ENCODE measurements at places on chromosomes 2 and 18. TPM values are rescaled to one million over a fixed set of nuclear protein-coding genes. Genes with fewer than 3 reads are reported as not detected.

DNA sequence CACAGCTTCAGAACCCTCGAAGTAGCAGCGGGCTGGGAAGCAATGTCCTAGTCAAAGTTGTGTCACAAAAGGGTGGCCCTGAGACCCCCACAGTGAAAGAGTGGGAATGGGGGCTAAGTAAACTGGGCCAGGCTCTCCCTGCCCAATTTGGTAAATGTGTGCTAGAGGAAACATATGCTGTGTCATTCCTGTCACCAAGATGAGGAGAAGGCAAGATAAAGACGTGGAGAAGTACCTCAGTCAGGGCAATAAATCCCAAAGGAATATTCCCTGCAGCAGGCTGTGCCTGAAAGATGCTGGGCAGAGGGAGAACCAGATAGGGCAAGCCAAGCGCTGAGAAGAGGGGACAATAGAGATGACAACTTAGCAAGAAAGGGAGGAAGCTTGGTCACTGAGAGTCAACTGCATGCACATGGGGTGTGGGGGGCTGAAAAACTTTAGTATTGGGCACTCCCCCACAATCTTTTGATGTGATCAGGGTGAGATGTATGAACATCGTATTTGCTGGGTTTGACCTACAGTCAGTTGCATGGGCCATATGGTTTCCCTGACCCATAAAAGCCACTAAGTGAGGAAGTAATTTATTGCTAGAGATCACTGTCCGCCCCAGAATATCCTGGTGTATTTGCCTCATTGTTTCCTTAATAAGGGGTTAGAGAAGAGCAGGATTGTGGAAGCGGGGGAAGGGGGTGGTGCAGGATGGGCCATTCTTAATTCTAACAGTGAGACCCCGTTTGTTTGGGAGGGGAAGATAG lies 49.9 kb upstream of the CXCR4 start:
- H3K27me3 ChIP-seq, result no peaks in the 10 kb centered on the region
- H3K4me3 ChIP-seq, result no peak overlapping the region
- H3K36me3 ChIP-seq, result peaks cover 3% of the 10 kb centered on the region
- no peak overlapping the region for H3K27ac ChIP-seq

GRCh38 chr2:110934948-110935347 lies 185.8 kb upstream of the BCL2L11 start:
- no peak overlapping the region for H3K4me3 ChIP-seq
- peaks cover 5% of the 10 kb centered on the region for H3K36me3 ChIP-seq
- no peaks in the 10 kb centered on the region for H3K4me1 ChIP-seq
- no peak for DNase-seq
- H3K27ac ChIP-seq, result no peak overlapping the region

GRCh38 chr2:159066541-159067156 lies 98.2 kb downstream of the TANC1 start:
- no peak overlapping the region for H3K27ac ChIP-seq
- no peaks in the 10 kb centered on the region for H3K36me3 ChIP-seq
- H3K27me3 ChIP-seq, result no peaks in the 10 kb centered on the region
- DNase-seq, result no peak
- no peaks in the 10 kb centered on the region for H3K4me1 ChIP-seq
- H3K4me3 ChIP-seq, result no peak overlapping the region

- H3K4me3 ChIP-seq, result no peak overlapping the region
- no peak for DNase-seq
- H3K27me3 ChIP-seq, result peaks cover 11% of the 10 kb centered on the region
- no peaks in the 10 kb centered on the region for H3K4me1 ChIP-seq
These were observed 17.0 kb upstream of the ADCYAP1 start for GRCh38 chr18:887716-888115.

The LYG2 gene
- total RNA-seq, result not detected

The PSD4 gene
- total RNA-seq, result 394 TPM

Data from activated CD8-positive, alpha-beta T cell treated with anti-CD3 and anti-CD28 coated beads, Interleukin-2, amount 10 ng/mL, durations not matched to agents 7 days and 5 days (primary cell).